ENCODE measurements at places on chromosomes 6 and 20. TPM values are rescaled to one million over a fixed set of nuclear protein-coding genes. Genes with fewer than 3 reads are reported as not detected.
A peak's percentile ranks its signal among the peaks of the same experiment; 100 is the strongest.

GRCh38 chr20:39019805-39020325 lies 57.7 kb downstream of the DHX35 start:
- no peak overlapping the region for H3K27ac ChIP-seq
- no peaks in the 10 kb centered on the region for H3K27me3 ChIP-seq
- no peaks in the 10 kb centered on the region for H3K4me1 ChIP-seq
- no peak overlapping the region for H3K4me3 ChIP-seq
- no peak for DNase-seq

DNA sequence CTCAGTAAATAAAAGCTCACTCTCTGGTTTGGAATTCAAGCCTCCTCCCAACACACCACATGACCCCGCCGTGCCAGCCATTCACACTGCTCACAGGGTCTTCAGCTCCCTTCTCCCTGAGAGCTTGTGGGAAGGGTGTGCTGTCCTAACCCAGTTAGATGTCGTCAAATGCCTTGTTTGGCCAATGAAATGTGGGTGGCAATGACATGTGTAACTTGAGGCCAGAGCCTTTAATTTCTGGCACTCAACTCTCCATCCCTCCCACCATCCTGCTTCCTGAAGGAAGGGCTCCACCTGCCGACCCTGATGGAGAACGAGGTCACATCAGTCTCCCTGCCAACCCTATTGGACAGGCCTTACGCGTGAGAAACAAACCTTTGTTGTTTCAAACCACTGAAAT lies 224.5 kb upstream of the AGPAT4 start:
- H3K27me3 ChIP-seq = no peaks in the 10 kb centered on the region
- H3K27ac ChIP-seq = no peak overlapping the region
- no peaks in the 10 kb centered on the region for H3K36me3 ChIP-seq

- H3K27me3 ChIP-seq = no peaks in the 10 kb centered on the region
- 0 out of 2 replicates have a peak, but pooled peaks cover 6% of the 10 kb centered on the region for H3K4me1 ChIP-seq
- H3K36me3 ChIP-seq = no peaks in the 10 kb centered on the region
- DNase-seq = no peak
These were observed 184.2 kb upstream of the CCN2 start for GRCh38 chr6:132135409-132135808.

DNA sequence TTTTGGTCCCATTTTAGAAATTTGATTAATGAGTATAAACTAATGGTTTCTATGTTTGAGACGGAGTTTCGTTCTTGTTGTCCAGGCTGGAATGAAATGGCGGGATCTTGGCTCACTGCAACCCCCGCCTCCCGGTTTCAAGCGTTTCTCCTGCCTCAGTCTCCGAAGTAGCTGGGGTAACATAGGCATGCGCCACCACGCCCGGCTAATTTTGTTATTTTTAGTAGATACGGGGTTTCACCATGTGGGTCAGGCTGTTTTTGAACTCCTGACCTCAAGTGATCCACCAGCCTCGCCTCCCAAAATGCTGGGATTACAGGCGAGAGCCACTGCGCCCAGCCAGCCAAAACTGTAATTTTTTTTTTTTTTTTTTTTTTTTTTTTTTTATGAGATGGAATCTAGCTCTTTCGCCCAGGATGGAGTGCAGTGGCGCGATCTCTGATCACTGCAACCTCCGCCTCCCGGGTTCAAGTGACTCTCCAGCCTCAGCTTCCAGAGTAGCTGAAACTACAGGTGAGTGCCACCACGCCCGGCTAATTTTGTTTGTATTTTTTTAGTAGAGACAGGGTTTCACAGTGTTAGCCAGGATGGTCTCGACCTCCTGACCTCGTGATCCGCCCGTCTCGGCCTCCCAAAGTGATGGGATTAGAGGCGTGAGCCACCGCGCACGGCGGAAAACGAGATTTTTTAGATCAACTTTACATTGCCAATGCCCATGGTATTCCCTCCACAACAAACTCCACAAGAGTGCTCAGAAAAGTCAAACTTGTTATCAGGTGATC lies 127.8 kb downstream of the HFE start:
- no peaks in the 10 kb centered on the region for H3K27me3 ChIP-seq
- peak overlapping the region; percentile 98 for H3K27ac ChIP-seq
- no peak for DNase-seq
- peaks cover 14% of the 10 kb centered on the region for H3K4me1 ChIP-seq
- peak overlapping the region; percentile 78 for H3K4me3 ChIP-seq

DNA sequence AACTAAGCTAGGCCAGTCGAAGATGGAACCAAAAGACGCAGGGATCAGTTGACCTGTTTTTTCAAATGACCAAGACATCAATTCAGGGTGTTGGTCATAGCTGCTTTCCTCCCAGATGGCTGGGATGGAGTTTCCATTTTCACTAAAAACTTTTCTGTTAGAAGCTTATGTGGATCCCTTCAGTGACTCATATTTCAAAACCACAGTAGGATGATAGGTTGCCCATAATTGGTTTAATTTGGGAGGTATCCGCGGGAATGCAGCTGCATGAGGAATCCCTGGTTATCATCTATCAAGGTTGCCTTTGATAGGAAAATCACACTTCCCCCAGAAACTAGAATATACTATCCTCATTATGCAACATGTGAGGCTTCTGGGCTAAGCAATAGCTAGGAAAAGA lies 150.9 kb upstream of the MLIP start:
- peaks cover 3% of the 10 kb centered on the region for H3K27me3 ChIP-seq
- H3K4me3 ChIP-seq = no peak overlapping the region
- H3K36me3 ChIP-seq = no peaks in the 10 kb centered on the region

- no peak overlapping the region for H3K4me3 ChIP-seq
- no peaks in the 10 kb centered on the region for H3K36me3 ChIP-seq
These were observed 79.8 kb upstream of the FAM184A start for GRCh38 chr6:119158057-119158848.

DNA sequence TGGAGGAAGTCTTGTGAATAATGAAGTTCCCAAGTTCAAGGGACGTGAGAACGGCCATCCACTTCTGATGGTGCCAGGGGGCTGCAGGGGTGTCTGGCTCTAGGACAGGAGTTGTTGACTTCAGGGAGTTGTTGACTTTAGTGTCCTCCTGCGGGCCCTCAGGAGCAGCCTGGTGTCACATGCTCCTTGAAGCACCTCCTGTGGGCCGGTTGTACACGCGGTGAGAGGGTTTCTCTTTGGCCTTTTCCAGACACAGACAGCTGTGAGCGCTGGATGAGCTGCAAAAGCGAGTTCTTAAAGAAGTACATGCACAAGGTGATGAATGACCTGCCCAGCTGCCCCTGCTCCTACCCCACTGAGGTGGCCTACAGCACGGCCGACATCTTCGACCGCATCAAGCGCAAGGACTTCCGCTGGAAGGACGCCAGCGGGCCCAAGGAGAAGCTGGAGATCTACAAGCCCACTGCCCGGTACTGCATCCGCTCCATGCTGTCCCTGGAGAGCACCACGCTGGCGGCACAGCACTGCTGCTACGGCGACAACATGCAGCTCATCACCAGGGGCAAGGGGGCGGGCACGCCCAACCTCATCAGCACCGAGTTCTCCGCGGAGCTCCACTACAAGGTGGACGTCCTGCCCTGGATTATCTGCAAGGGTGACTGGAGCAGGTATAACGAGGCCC lies 77.8 kb downstream of the ISM1 start:
- H3K4me1 ChIP-seq = no peaks in the 10 kb centered on the region
- H3K27me3 ChIP-seq = no peaks in the 10 kb centered on the region
- no peak overlapping the region for H3K27ac ChIP-seq
- no peak for DNase-seq
- H3K4me3 ChIP-seq = no peak overlapping the region

DNA sequence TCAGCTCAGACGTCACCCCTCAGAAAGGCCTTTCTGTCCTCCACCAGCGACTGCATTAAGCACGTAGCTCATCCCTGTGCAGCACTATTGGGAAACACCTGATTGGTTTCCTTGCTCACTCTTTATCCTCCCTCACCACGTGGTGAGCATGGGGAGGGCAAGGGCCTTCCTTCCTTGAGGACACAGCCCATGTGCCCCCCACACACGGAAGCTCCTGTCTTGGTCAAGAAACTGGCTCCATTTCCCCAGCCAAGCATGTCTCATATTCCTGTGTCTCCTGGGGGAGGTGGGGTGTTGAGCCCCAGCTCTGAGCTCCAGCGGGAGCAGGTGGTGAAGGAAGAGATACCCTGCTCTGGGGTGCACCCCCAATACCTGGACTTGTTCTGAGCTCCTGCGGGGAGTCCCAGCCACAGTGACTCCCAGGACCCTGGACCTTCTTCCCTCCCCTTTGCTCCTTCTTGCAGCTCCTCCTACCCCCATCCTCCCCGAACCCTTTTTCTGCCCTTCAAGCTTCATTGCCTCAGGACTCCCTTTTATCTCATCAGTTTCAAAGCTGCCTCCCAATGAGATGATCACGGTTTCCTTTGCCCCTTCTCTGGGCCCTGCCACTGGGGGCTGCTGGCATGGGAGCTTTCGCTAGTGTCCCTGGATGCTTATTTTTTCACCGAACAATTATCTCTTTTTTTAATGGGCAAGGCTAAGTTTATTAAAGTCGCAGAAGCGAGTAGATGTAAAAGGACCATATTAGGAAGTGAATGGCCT lies 230.1 kb downstream of the TFAP2C start:
- no peak for DNase-seq
- no peaks in the 10 kb centered on the region for H3K27me3 ChIP-seq
- no peaks in the 10 kb centered on the region for H3K36me3 ChIP-seq
- no peaks in the 10 kb centered on the region for H3K4me1 ChIP-seq
- H3K27ac ChIP-seq = no peak overlapping the region
- H3K4me3 ChIP-seq = no peak overlapping the region

GRCh38 chr6:10369896-10370295 lies 45.0 kb downstream of the TFAP2A start:
- DNase-seq = peak; percentile 86
- no peak overlapping the region for H3K4me3 ChIP-seq
- H3K27me3 ChIP-seq = no peaks in the 10 kb centered on the region
- H3K36me3 ChIP-seq = no peaks in the 10 kb centered on the region
- peak overlapping the region; percentile 45 for H3K27ac ChIP-seq

GRCh38 chr20:61677928-61678327 lies 387.8 kb downstream of the TAF4 start:
- H3K27me3 ChIP-seq = peaks cover 20% of the 10 kb centered on the region
- no peaks in the 10 kb centered on the region for H3K4me1 ChIP-seq
- no peak for DNase-seq
- H3K4me3 ChIP-seq = no peak overlapping the region
- no peak overlapping the region for H3K27ac ChIP-seq
- H3K36me3 ChIP-seq = no peaks in the 10 kb centered on the region

DNA sequence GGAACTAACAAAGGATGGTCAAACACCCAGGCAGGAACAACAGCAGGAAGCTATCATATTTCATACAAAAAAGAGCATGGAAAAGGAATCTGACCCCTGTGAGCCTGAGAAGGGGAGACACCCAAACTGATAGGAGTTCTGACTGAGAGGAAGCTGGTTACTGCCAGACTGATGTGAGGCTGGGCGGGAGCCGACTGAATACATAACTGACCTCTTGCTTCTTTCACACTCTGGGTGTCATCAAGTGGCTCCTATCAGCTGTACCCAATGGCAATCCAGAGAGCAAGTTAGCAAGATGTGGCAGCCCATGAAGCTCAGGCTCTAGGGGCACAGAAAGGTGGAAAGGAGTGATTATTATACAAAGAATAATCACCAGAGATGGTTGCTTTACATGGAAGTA lies 795.1 kb upstream of the HS3ST5 start:
- H3K27ac ChIP-seq = no peak overlapping the region
- no peak overlapping the region for H3K4me3 ChIP-seq
- no peaks in the 10 kb centered on the region for H3K4me1 ChIP-seq
- H3K27me3 ChIP-seq = no peaks in the 10 kb centered on the region
- DNase-seq = no peak
- H3K36me3 ChIP-seq = no peaks in the 10 kb centered on the region

DNA sequence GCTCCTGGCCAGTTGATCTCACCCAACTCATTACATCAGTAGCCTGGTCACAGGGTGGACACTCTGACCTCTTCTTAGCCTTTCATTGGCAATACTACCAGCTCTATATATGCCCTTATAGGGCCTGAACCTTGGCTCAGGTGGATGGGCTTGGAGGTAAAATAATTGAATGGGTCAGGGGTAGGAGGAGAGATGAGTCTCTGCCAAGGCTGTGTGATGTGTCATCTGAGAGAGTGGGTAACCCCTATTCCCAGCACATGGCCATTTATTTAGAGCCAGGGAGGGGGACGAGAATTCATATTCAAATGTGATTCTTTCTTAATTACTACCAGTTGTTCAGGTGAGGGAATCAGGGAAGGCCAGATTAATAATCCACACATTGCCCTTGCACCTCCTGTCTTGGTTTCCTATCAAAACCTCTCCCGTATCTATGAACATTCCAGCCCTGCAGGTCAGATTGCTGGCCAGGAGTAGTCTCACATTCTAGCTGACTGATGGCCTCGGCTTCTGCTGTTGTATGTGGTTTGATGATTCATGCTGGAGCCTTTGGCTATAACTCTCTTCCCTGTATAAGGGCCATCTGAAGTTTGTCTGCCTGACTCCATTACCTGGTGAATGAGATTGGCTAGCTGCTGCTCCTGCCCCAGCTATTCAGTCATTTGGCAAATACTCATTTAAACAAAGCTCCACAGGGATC lies 13.4 kb downstream of the C20orf173 start:
- peak; percentile 43 for DNase-seq
- no peak overlapping the region for H3K27ac ChIP-seq
- no peak overlapping the region for H3K4me3 ChIP-seq
- H3K36me3 ChIP-seq = no peaks in the 10 kb centered on the region

DNA sequence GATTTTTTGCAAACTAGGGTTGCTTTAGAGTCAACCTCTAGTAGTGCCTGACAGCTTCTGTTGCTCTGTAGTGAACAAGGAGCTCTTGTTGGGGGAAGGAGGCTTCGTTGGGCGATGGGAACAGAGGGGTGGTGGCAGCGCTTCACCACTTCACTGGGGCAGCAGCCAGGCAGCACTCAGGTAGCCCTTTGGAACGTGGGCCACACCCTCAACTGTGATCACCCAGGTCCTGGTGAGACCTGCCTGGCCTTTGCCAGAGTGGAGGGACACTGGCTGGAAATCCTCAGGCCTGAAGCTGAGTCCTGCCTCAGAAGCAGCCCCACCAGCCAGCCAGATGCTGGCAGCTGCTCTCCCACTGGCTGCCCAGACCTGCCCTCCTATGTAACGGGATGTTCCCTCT lies 10.4 kb upstream of the EDN3 start:
- no peak overlapping the region for H3K4me3 ChIP-seq
- DNase-seq = no peak
- no peak overlapping the region for H3K27ac ChIP-seq
- H3K27me3 ChIP-seq = peaks cover 19% of the 10 kb centered on the region
- H3K36me3 ChIP-seq = no peaks in the 10 kb centered on the region

- no peaks in the 10 kb centered on the region for H3K27me3 ChIP-seq
- peak within 1 kb of the TSS; percentile 72 for H3K27ac ChIP-seq
- no peak for DNase-seq
- no peaks in the 10 kb centered on the region for H3K36me3 ChIP-seq
These were observed at the start of gene SALL4 for GRCh38 chr20:51802170-51802751. Gene SALL4 (minus strand): TSS chr20:51802521. CDS start chr20:51802408, 113 bp downstream.

LY6G6C gene
- total RNA-seq = 0.23 TPM

C4B gene
- 8.8 TPM for total RNA-seq

Data from Panc1 (cell line).